Progenitor cell of endocrine pancreas (in vitro differentiated cells): ENCODE measurements at places on chromosomes 3 and 15. TPM values are rescaled to one million over a fixed set of nuclear protein-coding genes. Genes with fewer than 3 reads are reported as not detected.

DNA sequence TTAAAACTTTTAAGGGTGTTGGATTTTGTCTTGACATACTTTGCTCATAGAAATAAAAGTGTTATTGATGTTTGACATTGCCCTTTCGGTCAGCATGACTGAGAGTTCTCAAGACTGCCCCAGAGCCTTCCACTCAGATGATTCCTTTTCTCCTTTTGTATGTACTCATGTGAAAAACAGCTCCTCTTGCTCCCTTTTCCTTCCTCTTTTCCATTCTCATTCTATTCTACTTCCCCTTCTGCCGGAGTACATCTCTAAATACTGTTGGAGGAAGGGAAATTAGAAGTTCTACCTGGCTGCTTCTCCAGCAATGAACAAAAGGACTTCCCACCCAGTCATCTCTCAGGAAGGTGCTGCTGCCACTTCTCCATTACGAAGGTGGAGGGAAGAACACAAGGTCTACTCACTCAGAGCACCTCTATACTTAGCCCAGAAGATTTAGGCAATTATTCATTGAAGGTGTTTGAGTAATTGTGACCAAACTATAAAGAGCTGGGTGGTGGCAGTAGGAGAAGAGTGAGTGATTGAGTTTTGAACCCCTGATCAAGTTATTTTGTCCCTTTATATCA lies 163.8 kb upstream of the MBNL1 start:
- H3K36me3 ChIP-seq = no peaks in the 10 kb centered on the region
- no peak for DNase-seq
- no peak overlapping the region for H3K27ac ChIP-seq
- H3K4me1 ChIP-seq = peaks cover 2% of the 10 kb centered on the region
- H3K4me3 ChIP-seq = no peak overlapping the region

Gene DCLK3
- 0.11 and 0.12 TPM in 2 replicates for total RNA-seq

Gene CPEB1
- total RNA-seq = 0.60 and 0.80 TPM in 2 replicates

Gene ASB14
- total RNA-seq = not detected in 2 replicates

DNA sequence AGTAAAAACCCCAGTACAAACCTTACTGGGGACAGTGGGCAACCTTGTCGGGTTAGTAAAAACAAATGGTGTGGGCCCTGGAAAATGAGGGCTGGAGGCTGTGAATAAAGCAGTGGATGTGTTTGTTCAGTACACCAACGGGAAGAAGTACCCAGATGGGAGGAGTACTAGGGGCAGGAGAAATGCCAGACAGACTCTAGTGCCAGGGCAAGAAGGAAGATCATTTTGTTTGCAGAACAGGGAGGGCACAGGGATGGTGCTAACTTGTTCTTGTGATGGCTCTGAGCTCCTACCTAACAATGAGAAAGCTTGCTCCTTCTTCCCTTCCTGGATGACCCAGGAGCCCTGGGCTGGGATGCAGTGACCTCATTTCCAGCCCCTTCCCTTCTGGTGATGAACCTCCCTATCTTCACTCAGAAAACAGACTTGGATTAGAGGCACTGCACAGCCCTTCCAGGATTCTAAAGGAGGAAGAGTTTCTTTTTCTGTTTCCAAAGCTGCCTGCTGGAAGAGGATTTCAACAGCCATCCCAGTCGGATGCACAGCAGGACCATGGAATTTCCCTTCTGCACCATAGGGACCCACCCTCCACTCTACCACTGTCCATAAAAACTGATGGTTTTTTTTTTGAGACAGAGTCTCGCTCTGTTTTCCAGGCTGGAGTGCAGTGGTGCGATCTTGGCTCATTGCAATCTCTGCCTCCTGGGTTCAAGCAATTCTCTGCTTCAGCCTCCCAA lies 6.1 kb downstream of the RASSF1 start:
- H3K27me3 ChIP-seq = peaks cover 10% of the 10 kb centered on the region
- H3K27ac ChIP-seq = no peak overlapping the region
- peaks cover 15% of the 10 kb centered on the region for H3K4me1 ChIP-seq
- DNase-seq = no peak

Gene NFKBIZ
- 13.3 and 13.5 TPM in 2 replicates for total RNA-seq

Gene LTF
- 0.33 and 0.53 TPM in 2 replicates for total RNA-seq

Gene CHST13
- total RNA-seq = 0.36 and 0.71 TPM in 2 replicates

GRCh38 chr3:135134684-135135075 lies 339.6 kb downstream of the EPHB1 start:
- H3K27ac ChIP-seq = no peak overlapping the region
- peaks cover 8% of the 10 kb centered on the region for H3K27me3 ChIP-seq
- no peaks in the 10 kb centered on the region for H3K36me3 ChIP-seq

DNA sequence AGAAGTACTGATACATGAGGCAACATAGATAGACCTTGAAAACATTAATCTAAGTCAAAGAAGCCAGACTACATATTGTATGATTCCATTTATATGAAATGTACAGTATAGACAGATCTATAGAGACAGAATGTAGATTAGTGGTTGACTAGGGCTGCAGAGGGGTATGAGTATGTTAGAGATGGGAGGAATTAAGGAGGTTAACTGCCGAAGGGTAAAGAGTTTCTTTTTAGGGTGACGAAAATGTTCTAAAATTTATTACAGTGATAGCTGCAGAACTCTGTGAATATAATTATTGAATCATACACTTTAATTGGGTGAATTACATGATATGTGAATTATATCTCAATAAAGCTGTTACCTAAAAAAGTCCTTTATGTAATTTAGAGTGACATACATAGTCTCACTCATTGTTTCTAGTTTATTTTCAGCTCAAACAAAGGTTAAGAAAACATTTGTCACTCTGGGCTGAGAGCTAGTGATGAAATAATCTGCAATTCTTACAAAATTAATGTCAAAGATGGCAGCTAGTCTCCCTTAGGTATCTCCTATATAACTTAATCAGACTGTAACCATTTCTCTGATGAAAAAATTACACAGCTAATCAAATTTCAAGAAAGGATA lies 61.4 kb downstream of the DENND4A start:
- DNase-seq = no peak
- peaks cover 12% of the 10 kb centered on the region for H3K36me3 ChIP-seq
- no peak overlapping the region for H3K27ac ChIP-seq
- no peaks in the 10 kb centered on the region for H3K27me3 ChIP-seq

Gene CLSTN2
- 2.8 and 2.9 TPM in 2 replicates for total RNA-seq

DNA sequence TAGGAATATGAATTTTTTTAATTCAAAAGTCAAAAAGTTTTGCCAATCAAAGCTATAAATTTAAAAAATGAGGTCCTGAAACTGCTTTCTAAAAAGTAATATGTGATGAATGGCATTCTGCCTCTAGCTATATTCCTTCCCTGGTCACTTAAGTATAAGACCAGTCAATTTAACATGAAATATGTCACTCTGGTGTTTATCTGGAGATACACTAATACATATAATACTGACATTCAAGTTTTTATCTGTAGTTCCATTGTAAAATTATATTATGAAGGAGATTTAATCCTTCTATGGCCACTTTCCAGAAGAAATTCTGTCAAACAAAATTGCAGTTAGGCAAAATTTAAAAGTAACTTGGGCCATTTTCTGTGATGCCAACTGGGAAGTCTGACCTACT lies 236.8 kb downstream of the CNTN3 start:
- no peaks in the 10 kb centered on the region for H3K27me3 ChIP-seq
- H3K4me3 ChIP-seq = no peak overlapping the region
- no peak for DNase-seq
- peaks cover 1% of the 10 kb centered on the region for H3K36me3 ChIP-seq
- H3K4me1 ChIP-seq = peaks cover 12% of the 10 kb centered on the region
- H3K27ac ChIP-seq = no peak overlapping the region

Gene EDEM1
- total RNA-seq = 24.1 and 25.4 TPM in 2 replicates

DNA sequence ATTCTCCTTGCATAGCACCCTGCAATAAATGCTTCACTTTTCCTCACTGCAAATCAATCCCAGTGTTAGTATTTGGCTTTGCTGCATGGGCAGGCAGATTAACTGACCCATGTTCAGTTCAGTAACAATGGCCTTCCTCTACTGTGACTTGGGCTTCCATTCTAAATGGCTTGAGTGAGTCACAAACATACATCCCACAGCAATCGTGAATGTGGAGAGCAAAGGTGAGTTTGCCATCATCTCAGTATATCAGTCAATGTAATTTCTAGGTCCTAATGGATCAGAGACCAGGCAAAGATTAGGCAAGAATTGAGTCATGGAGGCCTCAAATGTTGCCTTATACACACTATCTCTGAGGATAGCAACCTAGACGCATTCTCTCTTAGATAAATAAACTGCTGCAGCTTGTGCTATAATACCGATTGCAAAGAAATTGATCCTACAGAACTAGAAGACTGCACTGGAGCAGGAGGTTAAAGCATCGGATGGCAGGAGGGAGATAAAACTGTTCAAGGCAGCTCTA lies 8.3 kb upstream of the ATP8B4 start:
- H3K4me1 ChIP-seq = no peaks in the 10 kb centered on the region
- no peak overlapping the region for H3K4me3 ChIP-seq
- DNase-seq = no peak

Gene CRTAP
- 64.7 and 66.9 TPM in 2 replicates for total RNA-seq

GRCh38 chr15:59180945-59181600 lies 25.6 kb upstream of the LDHAL6B start:
- no peak for DNase-seq
- no peaks in the 10 kb centered on the region for H3K4me1 ChIP-seq
- peaks cover 35% of the 10 kb centered on the region for H3K36me3 ChIP-seq
- H3K27ac ChIP-seq = no peak overlapping the region

- no peak overlapping the region for H3K27ac ChIP-seq
- H3K4me3 ChIP-seq = no peak overlapping the region
- peaks cover 1% of the 10 kb centered on the region for H3K36me3 ChIP-seq
Observed at GRCh38 chr3:133983576-133984560, 45.9 kb downstream of the SLCO2A1 start.

GRCh38 chr3:14647976-14648955 lies 3.3 kb upstream of the CCDC174 start:
- no peaks in the 10 kb centered on the region for H3K36me3 ChIP-seq
- H3K27ac ChIP-seq = peak overlapping the region; percentile 63
- H3K4me3 ChIP-seq = no peak overlapping the region
- H3K4me1 ChIP-seq = peaks cover 37% of the 10 kb centered on the region

DNA sequence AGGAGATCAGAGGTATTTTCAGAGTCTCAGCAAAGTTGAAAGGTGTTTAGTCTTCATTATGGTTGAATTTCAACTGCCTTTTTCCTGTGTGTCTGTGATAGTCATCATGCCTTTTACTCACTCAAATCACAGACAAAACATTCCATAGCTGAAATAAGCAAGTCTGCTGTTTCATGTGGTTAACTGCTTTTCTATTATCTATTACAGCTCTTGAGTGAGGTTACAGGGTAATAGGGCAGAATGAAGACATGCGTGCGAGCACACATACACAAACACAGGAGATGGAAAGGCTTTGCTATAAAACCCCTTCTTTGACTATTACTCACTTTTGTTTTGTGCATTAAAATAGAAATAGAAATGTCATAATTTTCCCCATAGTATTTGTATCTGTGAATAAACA lies 192.6 kb upstream of the RARB start:
- peaks cover 3% of the 10 kb centered on the region for H3K27me3 ChIP-seq
- H3K36me3 ChIP-seq = no peaks in the 10 kb centered on the region

DNA sequence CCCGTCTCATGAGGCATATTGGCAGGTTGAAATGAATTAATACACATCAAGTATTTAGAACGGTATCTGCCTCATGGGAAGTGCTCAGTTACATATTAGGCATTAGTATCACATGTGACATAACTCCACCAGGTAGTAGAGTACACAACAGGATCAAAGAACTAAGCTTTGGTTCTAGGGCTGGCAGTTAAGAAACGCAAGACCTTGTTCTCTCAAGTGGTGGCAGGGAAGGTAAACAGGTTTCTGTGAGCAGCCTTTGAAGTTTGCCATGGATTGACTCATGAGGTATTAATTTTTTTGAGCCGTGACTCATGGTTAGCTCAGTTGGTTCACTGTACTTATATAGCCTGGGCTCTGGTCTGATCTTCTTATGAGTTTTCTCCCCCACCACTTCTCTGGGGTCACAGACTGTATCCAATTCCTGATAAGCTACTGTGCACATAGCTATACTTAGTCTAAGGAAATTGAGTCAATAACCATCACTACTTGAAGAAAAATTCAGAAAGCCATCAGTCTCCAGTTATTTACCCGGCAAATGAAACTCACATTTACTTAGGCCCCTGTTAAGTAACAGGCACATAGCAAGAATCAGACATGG lies 155.6 kb upstream of the STT3B start:
- H3K27me3 ChIP-seq = no peaks in the 10 kb centered on the region
- H3K27ac ChIP-seq = no peak overlapping the region
- no peak for DNase-seq
- H3K4me1 ChIP-seq = peaks cover 4% of the 10 kb centered on the region
- H3K4me3 ChIP-seq = no peak overlapping the region

- no peak overlapping the region for H3K27ac ChIP-seq
- H3K27me3 ChIP-seq = no peaks in the 10 kb centered on the region
- H3K4me1 ChIP-seq = peaks cover 15% of the 10 kb centered on the region
- no peak overlapping the region for H3K4me3 ChIP-seq
- H3K36me3 ChIP-seq = no peaks in the 10 kb centered on the region
Observed at GRCh38 chr15:37143351-37143750, 43.0 kb upstream of the MEIS2 start.

DNA sequence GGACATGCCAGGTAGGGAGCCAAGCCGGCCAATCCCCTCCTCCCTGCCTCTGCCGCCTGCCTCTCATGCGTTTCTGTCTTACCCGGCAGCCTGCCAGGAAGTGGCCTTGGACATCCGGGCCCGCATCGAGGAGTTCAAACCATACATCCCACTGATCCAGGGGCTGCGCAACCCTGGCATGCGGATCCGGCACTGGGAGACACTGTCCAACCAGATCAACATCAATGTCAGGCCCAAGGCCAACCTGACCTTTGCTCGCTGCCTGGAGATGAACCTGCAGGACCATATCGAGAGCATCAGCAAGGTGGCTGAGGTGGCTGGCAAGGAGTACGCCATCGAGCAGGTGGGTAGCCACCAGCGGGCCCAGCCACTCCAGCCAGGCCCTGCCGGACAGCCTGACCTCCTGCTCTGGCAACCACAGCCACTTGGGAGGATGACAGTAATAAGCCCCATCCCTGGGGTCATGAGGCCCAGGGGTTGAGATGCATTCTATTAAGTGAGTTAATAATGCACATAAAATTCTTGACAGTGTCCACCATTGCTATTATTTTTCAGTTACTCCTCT lies 37.3 kb downstream of the DNAH1 start:
- H3K4me1 ChIP-seq = no peaks in the 10 kb centered on the region
- H3K4me3 ChIP-seq = no peak overlapping the region
- no peaks in the 10 kb centered on the region for H3K27me3 ChIP-seq
- DNase-seq = no peak

DNA sequence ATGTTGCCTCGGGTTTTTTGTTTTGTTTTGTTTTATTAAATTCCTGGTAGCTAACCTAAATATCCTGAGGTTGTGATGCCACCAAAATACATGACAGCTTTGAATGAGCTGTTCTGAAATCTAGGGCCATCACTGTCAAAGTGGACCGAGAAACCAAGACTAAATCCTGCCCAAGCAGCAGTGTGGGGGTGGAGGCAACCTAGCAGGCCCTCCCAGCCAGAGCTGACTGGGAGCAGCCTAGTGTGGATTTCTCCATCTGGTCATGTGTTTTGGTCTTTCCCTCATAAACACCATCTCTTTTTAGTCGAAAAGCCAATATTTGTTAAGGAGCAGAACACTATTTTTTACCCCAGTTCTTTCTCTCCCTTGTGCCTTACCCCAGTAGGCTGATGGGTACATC lies 52.2 kb downstream of the LARS2 start:
- H3K27me3 ChIP-seq = no peaks in the 10 kb centered on the region
- H3K4me1 ChIP-seq = peaks cover 6% of the 10 kb centered on the region
- DNase-seq = no peak
- no peak overlapping the region for H3K4me3 ChIP-seq
- peak overlapping the region; percentile 71 for H3K27ac ChIP-seq

Gene TMC3
- total RNA-seq = 0.07 and 0.10 TPM in 2 replicates
